A549 treated with Mapracorat at 1 μM for 4 hours (cell line): ENCODE measurements at places on chromosomes 16 and 17. TPM values are rescaled to one million over a fixed set of nuclear protein-coding genes. Genes with fewer than 3 reads are reported as not detected.

Gene CCL3
- total RNA-seq: not detected in 5 replicates

Gene KRTAP1-5
- total RNA-seq: not detected in 5 replicates

Gene CDH8
- total RNA-seq: 0.13 to 0.70 TPM (median 0.45 TPM) in 5 replicates

Gene LGALS9B
- 0.10 TPM in 1 of 5 replicates, not detected in the others for total RNA-seq

Gene VAT1L
- total RNA-seq: not detected in 5 replicates

Gene PLLP
- total RNA-seq: 1.1 to 1.8 TPM (median 1.6 TPM) in 5 replicates

Gene NPIPB9
- total RNA-seq: 0.88 to 2.5 TPM (median 1.5 TPM) in 5 replicates
